Stimulated activated CD4-positive, alpha-beta T cell treated with anti-CD3 and anti-CD28 coated beads, Interleukin-12 subunit alpha, Interleukin-12 subunit beta, amount 100 ng/mL, for 4 hours (primary cell): ENCODE measurements at places on chromosomes 13 and 19.

DNA sequence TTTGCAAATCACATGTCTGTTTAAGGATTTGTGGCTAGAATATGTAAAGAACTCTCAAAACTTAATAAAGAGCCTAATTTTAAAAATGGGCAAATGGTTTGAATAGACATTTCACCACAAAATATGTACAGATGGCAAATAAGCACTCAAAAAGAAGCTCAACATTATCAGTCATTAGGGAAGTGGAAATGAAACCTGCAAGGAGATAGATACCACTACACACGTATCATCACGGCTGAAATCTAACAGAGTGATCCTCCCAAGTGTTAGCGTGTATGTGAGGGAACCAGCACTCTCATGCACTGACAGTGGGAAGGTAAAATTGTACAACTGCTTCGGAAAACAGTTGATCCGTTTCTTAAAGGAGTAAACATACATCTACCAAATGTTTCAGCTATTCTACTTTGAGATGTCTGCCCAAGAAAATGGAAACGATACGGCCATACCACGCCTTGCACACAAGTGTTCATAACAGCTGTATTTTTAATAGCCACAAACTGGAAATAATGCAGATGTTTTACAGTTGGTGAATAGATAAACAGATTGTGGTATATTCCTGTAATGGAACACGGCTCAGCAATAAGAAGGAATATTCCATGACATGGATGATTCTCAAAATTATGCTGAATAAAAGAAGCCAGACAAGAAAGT, 14.5 kb downstream of the ARHGEF7 start:
- DNase-seq = no peak

DNA sequence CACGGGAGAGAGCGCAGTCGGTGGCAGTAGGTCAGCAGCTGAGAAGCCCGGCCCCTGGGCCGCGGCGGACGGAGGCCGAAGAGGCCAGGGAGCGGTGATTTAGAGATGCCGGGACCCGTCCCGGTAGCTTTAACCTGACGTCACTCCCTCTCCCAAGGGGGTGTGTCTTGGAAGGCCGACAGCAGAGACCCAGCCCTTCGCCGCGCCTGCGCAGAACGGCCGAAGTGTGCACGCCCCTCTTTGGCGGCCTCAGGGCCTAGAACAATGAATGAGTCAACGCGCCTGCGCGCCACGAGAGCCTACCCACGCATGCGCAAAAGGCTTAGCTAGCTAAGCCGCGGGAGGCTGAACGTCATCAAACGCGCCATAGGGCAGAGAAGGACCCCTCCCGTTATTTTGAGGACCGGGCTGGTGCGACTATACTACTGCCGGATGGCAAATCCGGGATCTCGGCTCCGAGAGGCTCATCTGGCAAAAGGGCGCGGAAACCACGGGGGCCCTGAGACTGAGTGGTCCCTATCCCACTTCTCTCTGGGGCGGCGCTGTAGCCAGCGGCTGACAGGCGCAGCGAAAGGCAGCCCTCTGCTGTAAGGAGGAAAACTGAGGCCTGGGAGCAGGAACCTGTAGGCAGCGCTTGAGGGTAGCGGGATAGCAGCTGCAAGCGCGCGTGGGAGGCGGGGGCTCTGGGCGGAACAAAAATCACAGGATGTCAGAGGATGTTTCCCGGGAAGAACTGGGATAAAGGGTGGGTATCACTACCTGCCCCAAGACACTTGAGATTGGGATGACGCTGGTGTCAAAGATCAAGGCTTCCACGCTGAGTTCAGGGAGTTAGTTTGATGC, at the start of the genes IRGQ and ZNF576:
TSS of gene IRGQ (minus strand) at position 136 of the 843 bp plus-strand sequence. CDS start 796 bp downstream, outside the sequence.
TSS of gene ZNF576 (plus strand) at position 597 of the 843 bp plus-strand sequence. CDS start 514 bp downstream, outside the sequence.
- DNase-seq = peak; percentile 100

GRCh38 chr19:55340784-55341147, 1.1 kb downstream of the KMT5C start:
- DNase-seq = no peak

DNA sequence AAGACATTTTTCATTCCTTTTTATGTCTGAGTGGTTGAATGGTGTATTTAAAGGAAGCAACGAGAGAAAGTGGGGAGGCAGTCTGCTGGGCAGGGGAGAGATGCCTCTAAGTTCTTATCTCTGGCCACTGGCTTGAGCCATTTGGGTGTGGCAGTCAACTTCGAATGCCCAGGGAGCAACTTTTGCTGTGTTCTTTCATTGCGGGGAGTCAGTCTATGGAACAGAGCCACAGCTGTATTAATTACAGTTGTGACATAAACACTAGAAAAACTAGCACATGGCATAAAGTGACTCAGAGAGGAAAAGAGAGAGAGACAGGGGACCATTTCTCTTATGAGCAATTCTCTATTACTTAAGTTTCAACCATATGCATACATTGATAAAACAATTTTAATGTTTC, 40.4 kb upstream of the PDCD5 start:
- no peak for DNase-seq

GRCh38 chr19:7720351-7720750, 11.6 kb downstream of the CLEC4G start:
- no peak for DNase-seq

- no peak for DNase-seq
Observed at GRCh38 chr13:59914556-59914955, 249.2 kb downstream of the DIAPH3 start.

DNA sequence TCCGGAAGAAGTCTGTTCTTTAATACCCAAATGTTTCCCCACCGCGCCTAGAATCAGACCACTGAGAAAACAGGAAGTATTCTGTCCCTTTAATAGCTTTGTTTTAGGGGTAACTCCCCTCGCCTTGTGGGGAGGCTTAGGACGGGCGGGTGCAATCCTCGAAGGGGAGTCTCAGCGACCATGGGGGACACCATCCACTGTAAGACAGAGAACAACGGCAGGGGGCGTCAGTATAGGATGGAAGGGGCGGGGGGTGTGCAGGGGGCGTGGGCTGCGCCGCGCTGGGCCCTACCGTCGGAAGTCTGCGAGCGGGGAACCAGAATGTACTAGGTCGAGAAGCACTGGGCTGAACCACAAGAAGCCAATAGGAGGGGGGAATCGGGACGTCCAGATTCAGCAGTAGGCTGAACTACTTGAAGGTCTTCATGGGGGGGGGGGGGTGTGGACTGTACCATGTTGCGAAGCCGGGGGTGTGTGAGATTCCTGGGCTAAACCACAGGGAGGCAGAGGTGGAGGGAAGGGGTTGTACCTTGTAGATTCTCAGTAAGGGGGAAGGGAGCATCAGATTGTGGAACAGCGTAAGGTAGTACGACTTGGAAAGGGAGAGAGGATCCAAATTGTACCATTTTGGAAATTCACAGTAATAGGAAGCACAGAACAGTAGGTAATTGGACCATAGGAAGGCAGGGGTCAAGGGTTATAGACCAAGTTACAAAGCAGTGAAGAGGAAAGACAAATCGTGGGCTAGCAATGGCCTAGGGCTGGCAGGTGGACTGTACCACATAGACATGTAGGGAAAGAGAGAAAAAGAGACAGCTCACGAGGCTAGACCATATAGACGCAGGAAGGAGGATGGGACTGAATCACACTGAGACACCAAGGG, 1.0 kb upstream of the DBP start:
- DNase-seq = peak; percentile 71

- DNase-seq = no peak
Observed at GRCh38 chr19:18919900-18920214, 342 bp downstream of the DDX49 start.

DNA sequence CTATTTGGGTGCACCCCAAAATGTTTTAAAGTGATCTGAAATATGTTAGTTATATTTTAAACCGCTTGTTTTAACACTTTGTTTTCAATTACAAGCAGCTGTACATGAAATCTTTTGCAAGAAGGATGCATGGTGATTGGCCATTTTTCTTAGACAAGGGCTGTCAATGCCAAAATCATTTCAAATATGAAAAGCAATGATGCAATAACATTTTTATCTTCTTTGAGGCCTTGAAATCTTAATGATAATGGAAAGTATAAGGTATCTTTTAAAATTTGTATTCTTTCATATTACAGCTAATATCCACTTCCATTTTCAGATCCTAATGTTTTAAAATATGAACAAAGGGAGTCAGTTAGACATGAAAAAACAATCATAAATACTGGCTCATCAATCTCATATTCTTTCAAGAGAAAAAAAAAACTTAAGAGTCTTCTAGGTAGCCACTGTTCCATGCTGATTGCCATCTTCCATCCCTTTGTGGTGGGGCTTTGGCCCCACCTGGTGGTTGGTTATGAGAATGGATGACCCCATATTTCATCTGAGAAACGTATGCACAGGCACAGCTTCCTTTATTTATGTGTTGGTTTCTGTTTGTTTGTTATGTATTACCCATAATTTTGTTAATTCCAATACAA, 330.3 kb upstream of the MIR17HG start:
- DNase-seq = peak; percentile 2
